ENCODE measurements at places on chromosomes 5 and 9.

DNA sequence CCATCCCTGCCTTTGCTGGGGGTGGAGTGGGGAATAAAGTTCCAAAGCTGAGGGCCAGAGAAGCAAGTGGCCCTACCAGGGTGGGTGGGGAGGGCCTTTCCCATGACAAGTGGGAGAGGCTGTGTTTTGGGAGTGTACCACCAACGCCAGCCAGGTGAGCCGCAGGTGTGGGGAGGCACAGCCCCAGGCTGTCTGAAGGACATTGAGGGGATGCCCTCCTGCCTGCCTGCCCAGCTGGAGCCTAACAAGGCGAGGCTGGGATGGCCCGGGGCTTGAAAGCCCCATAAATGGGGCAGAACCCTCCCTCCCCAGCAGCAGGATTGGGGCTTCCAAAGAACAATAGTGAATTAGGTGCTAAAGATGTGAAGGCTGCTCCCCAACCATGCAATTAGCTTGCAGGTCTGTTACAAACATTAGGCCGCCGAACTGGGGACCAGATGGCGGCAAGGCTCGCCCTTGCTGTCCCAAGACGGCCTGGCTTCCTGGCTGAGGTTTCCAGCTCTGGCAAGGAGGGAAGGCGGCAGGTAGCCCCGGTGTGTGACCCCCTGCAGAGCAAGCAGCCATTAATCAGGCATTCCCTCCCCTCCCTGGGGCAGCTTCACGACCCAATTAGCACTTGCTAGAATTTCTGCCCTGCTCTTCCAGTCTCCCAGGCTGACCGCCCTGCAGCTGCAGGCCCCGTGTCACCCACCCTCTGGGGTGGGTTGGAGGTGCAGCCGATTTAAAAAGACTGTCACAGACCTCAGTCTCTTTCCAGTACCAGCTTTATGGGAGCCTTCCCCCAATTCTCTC, 42.9 kb downstream of the FGF18 start:
- DNase-seq, result no peak

GRCh38 chr5:120139039-120139438, 325.1 kb upstream of the PRR16 start:
- DNase-seq, result no peak

- DNase-seq, result no peak
Measured at GRCh38 chr5:17785774-17786173, 151.5 kb downstream of the TAF11L14 start.

GRCh38 chr5:60036192-60036938, 142.8 kb upstream of the PDE4D start:
- no peak for DNase-seq

GRCh38 chr5:173888473-173889131, 453 bp downstream of the CPEB4 start:
- no peak for DNase-seq

Measured in T-helper 2 cell treated with Interferon-gamma antibody and Interleukin-4, amounts not matched to agents 5 μg/mL and 100 μg/mL, for 36 hours (primary cell).